ENCODE measurements at places on chromosomes 13 and 19. TPM values are rescaled to one million over a fixed set of nuclear protein-coding genes. Genes with fewer than 3 reads are reported as not detected.

The IRGC gene
- total RNA-seq: not detected

The PEX11G gene
- 0.51 TPM for total RNA-seq

The TMEM255B gene
- total RNA-seq: 1.3 TPM

The HSH2D gene
- total RNA-seq: 38.2 TPM

The ZNF57 gene
- total RNA-seq: 7.1 TPM

The ZNF208 gene
- total RNA-seq: 3.4 TPM

The UQCRFS1 gene
- 39.1 TPM for total RNA-seq

The HIF3A gene
- not detected for total RNA-seq

The C2CD4C gene
- 0.11 TPM for total RNA-seq

The CATSPERD gene
- not detected for total RNA-seq

Measured in activated CD4-positive, alpha-beta T cell treated with anti-CD3 and anti-CD28 coated beads for 36 hours (primary cell).